ENCODE measurements at places on chromosomes 1 and 21.
A peak's percentile ranks its signal among the peaks of the same experiment; 100 is the strongest.

- no peak for DNase-seq
Observed at GRCh38 chr1:163523375-163524029, 201.7 kb downstream of the NUF2 start.

DNA sequence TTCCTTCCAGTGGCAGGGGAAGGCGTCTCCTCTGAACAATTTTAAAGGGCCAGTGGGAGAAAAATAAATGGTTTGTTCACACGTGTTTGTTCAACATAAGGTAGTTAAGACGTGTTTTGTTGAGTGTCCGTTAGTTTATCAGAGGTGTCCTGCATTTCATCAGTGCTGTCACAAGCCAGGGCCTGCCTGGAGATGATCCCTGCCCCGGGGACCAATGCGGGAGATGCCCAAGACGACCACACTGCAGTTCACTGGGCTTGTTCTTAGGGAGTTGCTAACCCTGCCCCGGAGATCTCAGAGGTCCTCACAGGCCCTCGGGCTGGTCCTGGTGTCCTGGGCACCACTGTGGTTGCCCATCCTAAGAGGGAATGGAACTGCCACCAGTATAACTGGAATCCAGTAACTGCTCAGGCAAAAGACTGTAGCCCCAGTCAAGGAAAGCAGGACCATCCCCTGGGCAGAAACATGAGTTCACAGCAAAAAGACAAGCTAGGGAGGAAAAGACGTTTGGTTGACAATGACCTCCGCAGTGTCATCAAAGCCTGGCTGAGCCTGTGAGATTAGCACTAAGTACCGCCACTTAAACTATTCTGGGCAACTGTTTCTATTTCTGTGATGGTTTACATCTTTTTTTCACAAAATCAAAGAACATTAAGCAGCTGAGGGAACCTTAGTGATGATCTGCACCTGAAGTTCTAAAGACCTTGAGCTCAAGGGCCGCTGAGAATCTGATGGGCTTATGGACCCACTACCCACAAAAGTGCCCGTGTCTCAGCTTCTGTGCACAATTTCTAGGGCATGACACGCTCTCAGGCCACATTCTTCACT, 44.9 kb upstream of the LIN9 start:
- no peak for DNase-seq

- DNase-seq: peak; percentile 53
Observed at GRCh38 chr1:33298623-33299277, 22.1 kb downstream of the A3GALT2 start.

GRCh38 chr1:185467122-185467521, 150.1 kb upstream of the IVNS1ABP start:
- DNase-seq: no peak

GRCh38 chr1:20609541-20609940, 20.6 kb downstream of the CDA start:
- DNase-seq: no peak

DNA sequence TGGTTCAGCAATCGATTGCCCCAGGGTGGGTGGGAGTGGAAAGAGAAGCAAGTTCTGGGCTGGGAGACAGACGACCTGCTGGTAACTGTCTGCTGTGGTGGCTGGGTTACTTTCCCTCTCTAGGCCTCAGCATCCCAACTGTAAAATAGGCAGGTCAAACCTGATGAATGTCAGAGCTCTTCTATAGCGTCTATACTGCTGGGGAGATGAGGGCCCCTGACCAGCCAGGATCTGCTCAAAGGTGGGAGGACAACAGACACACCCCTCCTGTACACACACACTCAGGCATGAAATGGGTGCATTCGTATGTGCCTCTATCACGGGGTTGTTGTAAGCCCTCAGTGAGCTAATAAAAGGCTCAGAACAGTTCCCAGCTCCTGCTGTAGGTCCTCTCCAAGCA, 12.7 kb upstream of the EPHB2 start:
- DNase-seq: no peak

GRCh38 chr1:71224741-71225377, 144.0 kb upstream of the ZRANB2 start:
- no peak for DNase-seq

DNA sequence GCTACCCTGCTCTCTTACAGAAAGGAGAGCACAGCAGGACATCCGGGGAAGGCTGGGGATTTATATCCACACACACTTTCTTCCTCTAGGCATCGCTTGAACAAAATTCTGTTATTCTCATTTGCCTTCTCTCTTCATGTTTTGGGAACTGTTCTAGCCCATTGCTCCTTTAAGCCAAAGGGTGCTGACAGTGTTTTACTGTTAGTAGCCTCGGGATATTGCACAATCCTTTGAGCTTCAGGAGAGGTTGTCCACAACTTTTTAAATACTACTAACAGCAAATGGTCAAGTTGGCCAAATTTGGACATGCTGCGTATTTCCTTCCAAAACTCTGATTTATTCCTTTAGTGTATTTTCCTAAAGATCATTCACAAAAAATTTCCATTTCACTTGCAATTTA, 579.2 kb upstream of the RGS18 start:
- no peak for DNase-seq

- no peak for DNase-seq
Observed at GRCh38 chr1:91795591-91796389, 90.2 kb downstream of the TGFBR3 start.

DNA sequence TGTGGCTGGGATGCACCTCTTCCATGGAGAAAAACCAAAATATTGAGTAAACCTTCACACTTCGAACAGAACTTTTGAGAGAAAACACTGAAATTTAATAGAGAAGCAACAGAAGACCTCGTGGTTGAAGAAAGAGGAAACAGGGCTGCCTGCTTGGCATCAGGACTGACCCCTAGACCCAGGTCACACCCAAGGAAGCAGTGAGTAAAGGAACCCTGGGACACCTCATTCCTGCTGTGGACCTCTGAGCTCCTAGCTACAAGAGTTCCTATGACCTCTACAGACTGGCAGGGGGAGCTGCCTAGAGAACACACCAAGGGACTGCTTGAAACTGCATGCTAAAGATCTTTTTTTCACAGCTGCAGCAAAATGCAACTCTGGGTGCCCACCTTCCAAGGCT, 67.8 kb downstream of the FASLG start:
- no peak for DNase-seq

DNA sequence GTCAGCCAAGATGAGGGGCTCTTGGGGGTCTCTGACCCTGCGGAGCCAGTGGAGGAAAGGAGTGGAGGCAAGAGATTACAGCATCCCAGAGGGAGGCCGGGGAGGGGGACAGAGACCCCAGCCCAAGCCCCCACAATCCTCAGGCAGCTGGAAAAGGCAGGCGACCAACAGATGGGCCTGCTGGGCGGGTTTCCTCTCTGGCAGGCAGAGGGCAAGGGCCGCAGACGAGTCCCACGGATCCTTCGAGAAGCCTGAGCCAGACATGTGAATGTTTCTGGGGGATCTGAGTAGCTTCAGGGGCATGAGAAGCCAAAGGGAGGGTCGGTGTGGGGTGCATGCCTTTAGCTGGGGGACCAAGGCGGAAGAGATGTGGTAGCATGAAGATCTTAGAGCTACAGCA, 2.1 kb upstream of the PLEKHA6 start:
- DNase-seq: no peak

- DNase-seq: no peak
Observed at GRCh38 chr1:77413541-77414335, 131.9 kb downstream of the AK5 start.

DNA sequence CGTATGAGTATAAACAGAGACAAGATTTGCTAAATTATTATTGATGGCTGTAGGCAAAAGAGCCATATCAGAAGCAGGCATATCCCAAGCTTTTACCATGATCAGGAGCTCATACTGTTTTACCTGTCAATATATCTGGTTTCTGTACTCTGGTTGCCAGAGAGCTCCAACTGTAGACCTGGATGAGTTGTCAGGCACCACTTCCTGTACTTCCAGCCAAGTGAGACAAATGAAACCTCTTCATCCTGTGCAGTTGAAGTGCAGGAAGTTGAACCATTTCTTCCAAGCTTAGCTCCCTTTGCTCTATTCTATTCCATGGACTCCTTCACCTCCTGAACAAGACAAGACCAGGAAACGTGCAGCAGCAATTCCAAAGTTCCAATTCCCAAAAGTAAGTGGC, 115.6 kb downstream of the ZNF281 start:
- DNase-seq: no peak

DNA sequence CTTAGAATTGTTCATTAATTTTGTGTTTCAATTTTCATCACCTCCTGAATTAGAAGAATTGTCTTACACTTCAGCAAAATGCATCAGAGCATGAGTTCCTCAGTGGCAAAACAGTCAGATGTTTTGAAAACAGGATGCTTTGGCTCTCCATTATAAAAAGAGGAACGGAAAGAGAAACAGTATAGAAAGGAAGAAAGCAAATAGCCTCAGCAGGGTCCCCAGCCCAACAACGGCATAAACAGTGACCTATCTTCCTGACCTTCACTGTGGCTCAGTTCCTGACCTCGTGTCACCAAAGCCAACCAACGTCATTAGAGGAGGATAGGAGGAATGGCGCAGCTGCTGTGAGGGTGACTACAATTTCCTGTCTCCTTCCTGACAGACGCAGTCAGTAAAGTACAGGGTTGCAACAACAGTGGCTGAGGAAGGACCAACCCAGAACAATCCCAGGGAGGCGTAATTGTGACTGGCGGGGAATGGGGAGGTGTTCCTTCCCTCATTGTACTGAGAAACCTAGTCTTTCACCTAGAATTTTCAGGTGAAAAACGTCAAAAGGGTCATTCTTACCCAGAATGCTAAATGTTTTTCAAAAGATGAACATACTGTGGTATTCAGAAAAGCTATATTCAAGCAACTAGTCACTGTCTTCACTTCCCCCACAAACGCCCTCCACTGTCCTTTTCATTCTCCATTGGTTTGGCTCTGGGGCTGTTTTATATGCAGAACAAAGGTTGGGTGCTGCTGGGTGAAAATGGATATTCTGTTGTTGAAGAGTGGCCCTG, 197.9 kb upstream of the SGIP1 start:
- DNase-seq: no peak
